SK-MEL-5 (cell line): ENCODE measurements at places on chromosomes 11 and 22. TPM values are rescaled to one million over a fixed set of nuclear protein-coding genes. Genes with fewer than 3 reads are reported as not detected.

The ZBTB16 gene
- not detected in 2 replicates for total RNA-seq

DNA sequence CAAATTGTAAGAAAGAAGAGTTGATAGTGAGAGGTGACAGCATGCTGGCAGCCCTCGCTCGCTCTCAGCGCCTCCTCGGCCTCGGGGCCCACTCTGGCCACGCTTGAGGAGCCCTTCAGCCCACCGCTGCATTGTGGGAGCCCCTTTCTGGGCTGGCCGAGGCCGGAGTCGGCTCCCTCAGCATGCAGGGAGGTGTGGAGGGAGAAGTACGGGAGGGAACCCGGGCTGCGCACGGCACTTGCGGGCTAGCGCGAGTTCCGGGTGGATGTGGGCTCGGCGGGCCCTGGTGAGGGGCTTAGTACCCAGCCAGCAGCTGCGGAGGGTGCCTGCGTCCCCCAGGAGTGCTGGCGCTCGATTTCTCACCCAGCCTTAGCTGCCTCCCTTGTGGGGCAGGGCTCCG lies 539.7 kb upstream of the CCDC179 start:
- DNase-seq = no peak

DNA sequence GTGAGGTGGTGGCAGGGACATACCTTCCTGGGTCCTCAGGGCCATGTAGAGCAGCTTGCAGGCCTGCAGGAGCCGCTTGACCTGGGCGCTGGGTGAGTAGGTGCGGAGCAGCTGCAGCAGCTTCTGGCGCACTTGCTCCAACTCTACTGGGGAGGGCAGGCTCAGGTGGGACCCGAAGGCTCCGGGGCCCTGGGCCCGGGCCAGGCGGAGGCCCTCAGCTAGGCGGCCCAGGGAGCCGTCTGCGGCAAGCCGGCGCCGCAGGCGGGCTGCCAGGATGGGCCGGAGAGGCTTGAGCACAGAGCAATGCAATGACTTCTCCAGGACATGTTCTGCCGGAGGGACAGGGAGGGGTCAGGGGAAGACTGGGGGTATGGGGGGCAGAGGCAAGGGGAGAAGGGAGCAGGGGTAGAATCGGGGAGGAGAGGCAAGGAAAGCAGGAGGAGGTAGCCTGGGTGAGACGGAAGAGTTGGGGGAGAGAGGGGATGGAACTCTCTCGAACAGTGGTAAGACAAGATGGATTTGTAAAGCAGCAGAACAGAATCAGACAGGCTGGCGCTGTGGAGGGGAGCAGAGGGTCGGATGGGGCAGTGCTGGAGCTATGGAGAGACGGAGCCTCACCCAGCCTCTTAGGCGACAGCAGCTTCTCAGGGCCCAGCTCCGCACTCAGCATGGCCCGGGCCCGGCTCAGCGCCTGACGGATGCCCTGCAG lies 2.2 kb downstream of the RIN1 start:
- DNase-seq = no peak

The OR51I1 gene
- 0.63 TPM in 1 of 2 replicates, not detected in the other for total RNA-seq

DNA sequence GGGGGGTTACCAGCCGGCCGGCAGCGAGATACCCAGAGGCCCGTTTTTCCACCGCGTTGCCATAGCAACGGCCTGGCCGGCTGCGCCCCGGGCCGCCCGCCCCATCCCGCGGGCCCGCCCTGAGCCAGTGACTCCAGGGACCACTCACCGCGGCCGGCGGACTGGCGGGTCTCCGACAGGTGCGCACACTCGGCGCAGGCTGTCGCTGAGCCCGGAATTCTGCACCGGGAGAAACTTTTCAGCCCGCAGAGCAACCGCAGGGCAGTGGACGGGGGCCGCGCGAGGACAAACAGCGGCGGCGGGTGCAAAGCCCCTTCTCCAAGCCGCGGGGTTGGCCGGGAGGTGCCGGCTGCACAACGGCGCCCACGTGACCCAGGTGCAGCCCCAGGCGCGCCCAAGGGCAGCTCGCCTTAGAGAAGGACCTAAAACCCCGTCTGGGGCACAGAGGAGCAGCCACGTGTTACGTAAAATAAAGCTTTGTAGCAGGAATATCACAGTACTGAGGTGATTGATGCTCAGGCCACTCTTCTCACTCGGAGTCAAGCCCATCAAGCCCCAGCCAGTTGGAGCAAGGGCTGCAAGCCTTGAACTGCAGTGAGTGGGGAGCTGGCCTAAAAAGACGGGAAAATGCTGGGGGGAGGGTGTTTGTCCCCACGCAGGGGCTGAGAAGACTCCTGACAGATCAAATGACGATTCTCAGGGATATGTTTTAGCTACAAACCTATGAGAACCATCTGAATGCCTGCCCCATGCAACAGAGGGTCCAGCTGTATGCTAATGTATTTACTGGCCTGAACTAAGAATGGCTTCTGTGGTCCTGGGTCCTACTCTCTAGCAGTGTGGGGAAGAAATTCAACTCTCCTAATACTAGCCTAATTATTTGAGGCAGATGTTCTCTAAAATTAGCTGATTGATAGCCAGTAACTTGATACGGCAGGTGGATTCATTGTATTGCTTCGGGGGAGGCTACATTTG lies at the start of gene STK33:
TSS of gene STK33 (minus strand) at position 294 of the 975 bp plus-strand sequence. CDS start 119,323 bp downstream, outside the sequence.
- no peak for DNase-seq

The INS gene
- total RNA-seq = not detected in 2 replicates

DNA sequence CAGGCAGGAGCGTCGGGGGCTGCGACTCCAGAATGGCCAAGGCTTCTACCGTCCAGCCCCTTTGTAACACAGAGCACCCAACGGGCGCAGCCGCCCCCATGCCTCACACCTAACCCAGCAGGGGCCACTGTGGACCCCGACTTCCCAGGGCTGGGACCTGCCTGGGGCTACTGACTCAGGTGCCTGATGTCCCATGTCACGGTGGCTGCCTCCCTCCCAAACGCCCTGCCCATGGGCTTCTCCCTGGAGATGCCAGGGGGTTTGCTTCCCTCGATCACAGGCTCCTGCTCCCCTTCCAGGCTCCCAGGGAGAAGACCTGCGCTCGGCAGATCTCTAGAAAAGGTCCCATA lies 84.0 kb downstream of the MYEOV start:
- no peak for DNase-seq
